Stimulated activated CD8-positive, alpha-beta memory T cell treated with anti-CD3 and anti-CD28 coated beads, Interleukin-2, amount 100 ng/mL, for 1 hour (primary cell): ENCODE measurements at places on chromosomes 7 and 10.
A peak's percentile ranks its signal among the peaks of the same experiment; 100 is the strongest.

DNA sequence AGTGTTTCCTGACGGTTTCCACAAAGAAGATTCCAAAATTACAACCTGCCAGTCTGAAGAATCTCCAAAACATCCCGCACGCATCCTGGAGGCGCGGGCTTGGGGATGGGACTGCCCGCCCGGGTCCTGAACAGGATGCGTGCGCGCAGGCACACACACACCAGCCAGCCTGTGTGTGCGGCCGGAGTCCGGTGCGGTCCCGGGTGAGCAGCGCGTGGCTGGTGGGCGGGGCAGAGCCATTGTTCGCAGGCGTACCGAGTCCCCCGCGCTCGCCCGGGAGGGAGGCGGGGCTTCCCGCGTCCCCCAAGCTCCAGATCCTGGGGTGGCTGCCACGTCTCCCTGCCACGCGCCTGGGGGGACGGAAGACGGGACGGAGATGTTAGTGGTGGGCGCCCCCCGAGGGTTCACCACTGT, 675 bp upstream of the SCD start:
- DNase-seq, result peak; percentile 28

DNA sequence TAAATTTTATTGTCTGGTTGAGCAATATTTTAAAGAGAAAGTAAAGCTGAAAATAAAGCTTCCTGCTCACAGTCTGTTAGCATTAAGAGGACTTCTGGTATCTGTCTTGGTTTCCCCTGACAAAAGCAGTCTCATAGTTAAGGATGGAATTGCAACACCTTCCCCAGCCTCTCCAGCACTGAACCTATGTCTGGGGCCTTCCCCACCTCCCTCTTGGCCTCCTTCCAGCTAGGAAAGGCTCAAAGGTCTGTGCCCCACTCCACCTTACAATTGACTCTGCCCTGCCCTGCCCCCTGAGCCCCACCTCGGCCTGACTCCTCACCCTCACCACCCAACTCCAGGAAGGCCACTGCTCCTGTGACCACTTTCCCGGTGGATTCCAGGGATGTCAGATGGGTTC, 33.2 kb downstream of the COL17A1 start:
- no peak for DNase-seq

GRCh38 chr10:101323495-101323894, 30.5 kb upstream of the BTRC start:
- no peak for DNase-seq

DNA sequence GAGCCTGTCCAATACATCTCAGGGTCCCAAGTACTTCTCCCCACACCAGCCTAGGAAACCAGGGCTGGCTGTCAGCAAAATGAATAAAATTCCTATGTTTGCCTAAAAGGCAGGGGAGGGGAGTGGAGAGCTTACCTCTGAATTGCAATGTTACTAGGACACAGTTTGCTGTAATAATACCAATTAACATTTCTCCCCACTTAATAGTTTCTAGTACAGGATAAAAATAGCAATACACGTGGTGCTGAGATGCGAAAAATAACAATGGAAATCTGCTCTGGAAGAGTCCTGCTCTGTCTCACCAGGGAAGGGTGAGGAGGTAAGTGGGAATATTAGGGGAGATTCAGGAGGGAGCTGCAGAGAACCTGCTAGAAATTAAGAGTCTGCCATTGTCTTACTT, 112.3 kb downstream of the PLXNA4 start:
- DNase-seq, result no peak

DNA sequence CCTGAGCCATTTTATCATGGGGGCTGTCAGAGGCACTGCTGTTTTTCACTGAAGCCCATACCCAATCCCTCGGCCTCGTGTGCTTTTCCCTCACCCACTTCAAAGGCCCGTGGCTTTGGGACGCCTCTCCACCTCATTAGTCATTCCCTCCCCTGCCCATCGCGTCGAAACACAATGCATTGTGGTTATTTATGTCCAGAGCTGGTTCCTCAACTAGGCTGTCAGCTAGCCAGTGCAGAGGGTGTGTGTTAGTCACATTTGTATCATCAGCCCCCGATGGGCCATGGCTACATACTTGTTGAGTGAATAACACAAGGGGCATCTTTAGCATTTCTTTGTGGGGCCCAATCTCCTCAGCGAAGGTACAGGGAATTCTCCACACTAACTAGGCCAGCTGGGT, 3.8 kb upstream of the CRCP start:
- no peak for DNase-seq

DNA sequence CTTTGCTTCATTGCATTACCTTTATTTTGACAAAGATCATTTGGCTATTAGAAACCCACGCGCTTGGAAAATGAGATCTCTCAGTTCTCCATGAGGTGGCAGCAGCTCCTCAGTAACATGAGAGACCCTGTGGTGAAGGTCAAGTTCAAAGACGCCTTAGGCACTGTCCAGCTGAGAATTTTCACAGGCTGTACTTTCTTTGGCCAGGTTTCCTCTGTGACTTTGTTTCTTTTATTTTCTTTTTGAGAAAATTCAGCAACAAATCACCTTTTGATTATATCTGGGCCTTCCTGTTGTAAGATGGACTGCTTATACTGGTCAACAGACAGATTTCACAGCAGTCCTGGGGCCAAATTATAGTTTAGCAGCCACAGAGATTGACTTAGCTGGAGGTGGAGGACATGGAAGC, 54.5 kb downstream of the RAB18 start:
- DNase-seq, result no peak

- no peak for DNase-seq
Measured at GRCh38 chr10:42991442-42992098, 85.3 kb upstream of the RET start.

DNA sequence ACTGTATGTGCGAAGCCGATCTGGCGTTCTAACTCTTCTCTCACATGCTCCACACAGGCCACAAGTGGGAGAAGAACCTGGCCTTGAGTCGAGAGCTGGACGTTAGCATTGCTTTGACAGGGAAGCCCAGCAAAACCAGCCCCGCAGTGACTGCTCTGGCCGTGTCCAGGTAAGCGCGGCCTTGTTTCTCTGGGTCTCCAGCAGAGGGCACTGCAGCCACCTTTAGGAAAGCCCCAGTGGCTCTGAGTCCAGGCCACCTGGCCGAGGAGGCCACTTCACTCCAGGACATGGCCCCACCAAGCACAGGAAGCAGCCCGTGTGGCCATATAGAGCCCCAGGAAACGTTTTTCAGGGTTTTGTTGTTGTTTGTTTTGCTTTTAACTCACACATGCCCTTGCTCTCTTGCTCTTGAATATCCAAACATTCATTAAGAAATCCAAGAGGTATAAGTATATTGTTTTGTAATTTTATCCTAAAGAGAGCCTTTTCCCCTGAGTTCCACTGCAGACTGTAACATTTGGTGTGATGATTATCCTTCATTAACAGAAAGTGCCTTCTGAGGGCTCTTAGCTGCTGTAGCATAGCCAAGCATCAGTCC, 41.8 kb upstream of the LRRC18 start:
- no peak for DNase-seq

- DNase-seq, result no peak
Measured at GRCh38 chr7:159318682-159319351, 174.2 kb upstream of the VIPR2 start.

DNA sequence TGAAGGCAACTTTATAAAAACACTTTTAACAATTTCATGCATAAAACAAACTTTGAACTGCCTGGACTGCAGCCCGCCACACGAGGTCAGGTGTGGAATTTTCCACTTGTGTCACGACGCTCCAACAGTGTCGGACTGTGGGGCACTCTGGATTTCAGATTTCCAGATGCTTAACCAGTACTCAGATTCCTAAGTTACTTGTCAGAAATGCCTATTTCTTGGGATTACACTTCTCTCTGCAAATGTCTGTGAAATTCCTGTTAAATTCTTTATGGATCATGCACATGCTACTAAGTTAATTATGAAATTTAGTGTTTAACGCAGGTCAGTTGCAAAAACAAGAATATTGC, 473 bp upstream of the GPER1 start:
- no peak for DNase-seq

DNA sequence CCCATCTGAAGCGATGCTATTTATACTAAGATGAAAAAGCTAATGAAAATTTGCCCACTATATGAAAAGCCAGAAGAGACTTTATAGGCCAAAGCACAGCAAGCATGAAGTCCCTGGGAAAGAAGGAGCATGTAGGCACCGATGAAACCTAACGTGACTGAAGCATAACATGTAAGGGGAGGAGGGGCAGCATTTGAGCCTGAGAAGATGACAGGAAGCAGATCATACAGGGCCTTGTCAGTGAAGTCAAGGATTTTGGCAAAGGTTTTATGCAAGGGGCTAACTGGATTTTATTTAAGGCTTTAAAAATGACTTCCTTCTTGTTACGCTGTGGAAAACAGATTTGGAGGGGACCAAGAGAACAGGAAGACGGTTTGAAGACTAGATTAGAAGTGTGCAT, 744.0 kb downstream of the PHTF2 start:
- no peak for DNase-seq

DNA sequence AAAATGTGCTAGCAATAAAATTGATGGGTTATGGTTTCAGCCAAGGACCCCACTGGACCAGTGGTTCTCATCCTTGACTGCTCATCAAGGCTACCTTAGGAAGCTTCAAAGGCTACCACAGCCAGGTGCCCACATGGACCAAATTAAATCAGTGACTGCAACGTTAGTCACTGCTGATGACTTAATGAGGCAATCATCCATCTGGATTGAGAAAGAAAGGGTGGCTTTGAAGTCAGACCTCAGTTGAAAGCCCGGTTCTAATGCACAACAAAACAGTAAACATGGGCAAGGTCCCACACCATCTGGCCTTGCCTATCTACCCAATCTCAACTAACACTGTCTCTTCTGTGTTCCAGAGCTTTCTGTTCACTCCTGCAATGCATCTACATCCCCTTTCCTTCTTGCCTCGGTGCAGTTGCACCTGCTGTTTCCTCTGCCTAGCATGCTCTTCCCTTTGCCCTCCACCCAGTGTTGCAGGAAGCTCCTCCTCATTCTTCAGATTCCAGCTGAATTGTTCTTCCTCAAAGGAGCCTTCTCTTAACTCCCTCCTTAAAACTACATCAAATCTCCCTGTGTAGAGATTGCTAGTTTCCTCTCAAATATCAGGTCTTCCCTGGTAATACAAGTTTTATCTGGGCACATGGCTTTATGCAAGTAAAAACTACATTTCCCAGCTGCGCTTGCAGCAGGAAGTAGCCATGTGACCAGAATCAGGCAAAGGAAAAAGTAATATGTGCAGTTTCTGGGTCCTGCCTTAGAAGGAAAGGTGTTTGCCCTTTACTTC, 10.3 kb upstream of the KCNK18 start:
- DNase-seq, result no peak
